ENCODE measurements at places on chromosomes 13 and 19. TPM values are rescaled to one million over a fixed set of nuclear protein-coding genes. Genes with fewer than 3 reads are reported as not detected.
A peak's percentile ranks its signal among the peaks of the same experiment; 100 is the strongest.

DNA sequence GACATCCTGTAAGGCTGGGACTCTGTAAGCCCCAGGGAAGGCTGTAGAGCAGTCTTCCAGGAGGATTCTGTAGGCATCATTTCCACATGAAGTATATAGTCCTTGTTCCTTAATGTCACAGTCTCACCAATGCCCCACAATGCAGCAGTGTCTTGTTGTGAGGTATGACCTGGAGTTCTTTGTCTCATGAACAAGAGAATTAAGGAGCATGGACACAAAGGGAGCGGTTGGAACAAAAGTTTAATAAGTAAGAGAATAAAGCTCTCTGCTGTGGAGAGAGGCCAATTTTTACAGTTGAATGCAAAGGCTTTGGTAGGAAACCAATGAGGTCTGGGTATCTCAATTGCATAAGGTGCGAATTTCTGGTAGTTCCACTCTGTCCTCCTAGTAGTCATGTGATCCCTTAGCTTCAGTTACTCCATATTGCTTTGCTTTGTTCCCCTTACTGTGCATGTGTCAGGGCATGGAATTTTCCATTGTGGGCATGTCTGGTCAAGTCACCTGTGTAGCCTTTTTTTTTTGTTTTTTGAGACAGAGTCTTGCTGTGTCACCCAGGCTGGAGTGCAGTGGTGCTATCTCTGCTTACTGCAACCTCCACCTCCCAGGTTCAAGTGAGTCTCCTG, 124.3 kb upstream of the TMTC4 start:
- no peak for DNase-seq

DNA sequence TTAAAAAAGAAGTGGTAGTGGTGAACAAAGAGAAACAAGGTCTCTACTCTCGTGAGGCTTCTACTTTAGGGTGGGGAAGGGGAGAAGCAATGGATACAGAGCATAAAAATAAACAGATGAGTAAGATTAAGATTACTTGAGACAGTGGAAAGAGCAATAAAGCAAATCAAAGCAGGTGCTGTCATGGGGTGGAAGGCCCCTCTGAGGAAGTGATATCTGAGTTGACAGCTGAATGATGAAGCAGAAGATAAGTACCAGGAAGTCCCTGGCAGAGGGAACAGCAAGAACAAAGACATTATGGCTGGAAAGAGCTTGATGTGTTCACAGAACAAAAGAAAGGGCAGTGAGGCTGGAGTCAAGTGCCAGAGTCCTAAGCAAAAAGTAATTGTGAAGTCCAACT, 221.8 kb downstream of the ENOX1 start:
- no peak for DNase-seq

GRCh38 chr13:30832845-30833332, 73.2 kb upstream of the MEDAG start:
- no peak for DNase-seq

DNA sequence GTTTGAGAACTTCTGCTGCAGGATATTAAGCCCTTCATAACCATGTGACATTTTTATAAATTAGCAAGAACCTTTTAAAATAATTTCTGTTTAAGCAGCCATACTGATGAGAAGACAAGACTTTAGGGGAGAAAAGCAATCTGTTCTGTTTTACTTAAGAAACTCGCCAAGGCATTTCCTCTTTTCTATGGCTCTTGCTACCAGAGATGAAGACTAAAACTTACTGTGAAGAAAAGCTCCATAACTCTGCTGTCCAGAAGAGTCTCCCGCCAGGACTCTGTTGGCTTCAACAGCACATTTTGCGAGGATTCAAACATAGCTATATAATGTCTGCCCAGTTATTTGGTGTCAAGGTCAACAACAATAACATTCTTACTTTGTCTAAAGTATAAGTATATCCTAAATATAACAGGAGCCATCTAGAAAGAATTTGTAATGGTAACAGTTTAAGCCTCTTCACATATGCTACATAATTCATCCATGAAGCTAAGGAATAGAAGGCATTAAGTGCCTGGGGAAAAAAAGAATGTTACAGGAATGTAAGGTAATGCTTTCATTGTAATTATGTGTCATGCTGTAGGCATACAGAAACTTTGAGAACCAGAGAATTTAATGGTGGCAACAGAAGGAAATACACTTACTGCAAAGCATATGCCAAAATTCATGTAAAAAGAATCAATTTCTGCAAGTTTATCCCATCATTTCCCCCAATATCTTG, 53.2 kb upstream of the EEF1AKMT1 start:
- DNase-seq, result no peak

DNA sequence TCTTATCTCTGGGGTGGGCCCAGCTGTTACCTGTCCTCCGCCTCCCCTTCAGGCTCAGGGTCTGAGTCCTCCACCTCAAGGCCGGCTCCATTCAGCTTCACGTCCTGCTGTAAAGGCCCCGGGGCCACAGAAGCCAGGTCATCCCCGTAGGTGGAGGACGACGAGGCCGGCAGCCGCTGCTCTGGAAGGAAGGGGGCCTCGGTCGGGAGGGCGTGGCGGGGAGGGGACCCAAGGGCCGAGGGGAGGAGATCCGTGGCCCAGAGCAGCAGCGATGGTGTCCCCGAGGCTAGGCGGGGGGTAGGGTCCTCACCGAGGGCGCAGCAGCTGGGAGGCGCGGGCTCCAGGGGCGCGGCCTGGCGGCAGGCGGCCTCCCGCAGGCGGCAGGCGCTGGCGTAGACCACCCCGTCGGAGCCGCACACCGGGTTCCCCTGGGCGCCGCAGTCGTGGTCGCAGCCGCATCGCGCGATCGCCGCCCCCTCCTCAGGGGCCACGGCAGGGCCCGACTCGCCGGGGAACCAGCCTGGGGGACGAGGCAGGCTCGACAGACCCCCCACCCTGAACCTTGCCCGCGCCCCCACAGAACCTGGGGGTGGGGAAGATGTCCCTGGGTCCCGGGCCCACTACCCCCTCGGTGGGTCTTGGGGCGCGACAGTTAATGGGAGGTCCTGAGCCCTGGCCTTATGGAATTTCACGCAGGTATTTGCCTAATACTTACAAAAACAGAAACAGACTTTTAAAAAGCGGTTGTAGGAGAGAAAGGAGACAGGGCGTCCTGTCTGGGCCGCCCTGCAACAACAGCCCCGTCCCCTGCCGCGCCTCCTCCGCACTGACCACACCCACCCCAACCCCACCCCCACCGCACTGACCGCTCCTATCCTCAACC, 7.6 kb downstream of the F2RL3 start:
- DNase-seq, result peak; percentile 73

GRCh38 chr13:36954542-36954941, 34.5 kb upstream of the SMAD9 start:
- DNase-seq, result no peak

GRCh38 chr13:95385798-95386197, 84.5 kb upstream of the ABCC4 start:
- no peak for DNase-seq

DNA sequence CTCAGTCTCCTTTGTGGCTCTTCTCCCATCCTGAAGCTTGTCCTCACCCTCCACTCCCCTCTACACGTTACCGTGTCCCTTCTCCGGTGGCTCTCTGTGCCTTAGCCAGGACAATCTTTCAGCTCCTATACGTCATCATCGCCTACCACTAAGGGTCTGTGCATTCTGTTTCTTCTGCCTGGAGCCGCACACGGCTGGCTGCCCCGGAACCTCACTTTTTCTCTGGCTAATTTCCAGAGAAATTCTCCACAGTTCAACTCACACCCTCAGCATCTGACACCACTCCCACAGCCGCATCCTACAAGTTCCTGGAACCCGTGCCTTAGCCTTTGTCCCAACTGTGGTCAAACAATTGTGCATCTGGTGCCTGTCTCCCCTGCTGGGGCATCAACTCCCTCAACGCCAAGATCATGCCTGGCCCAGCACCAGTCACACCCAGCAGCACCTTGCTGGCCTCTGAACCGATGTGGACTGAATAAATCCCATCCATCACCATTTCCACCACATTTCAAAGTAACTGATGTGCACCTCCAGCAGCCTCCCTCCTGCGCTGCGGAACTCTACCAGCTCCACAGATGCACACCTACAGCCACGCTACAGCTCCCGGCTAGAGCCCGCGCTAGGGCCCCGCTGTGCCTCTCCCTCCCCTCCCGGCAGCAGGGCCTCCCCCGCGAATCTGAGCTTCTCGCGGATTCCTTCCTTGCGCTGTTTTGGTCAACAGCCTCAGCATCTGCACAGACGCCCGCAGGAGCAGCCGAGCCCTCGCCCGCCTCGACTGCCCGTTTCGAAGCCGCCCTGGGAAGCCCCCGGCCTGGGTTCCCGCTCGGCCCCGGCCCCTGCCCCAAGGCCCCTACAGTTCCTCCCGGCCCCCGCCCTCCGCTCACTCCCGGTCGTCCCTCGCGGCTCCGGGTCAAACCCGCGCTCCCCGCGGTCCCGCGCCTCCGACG, 689 bp downstream of the DCUN1D2 start:
- peak; percentile 76 for DNase-seq

DNA sequence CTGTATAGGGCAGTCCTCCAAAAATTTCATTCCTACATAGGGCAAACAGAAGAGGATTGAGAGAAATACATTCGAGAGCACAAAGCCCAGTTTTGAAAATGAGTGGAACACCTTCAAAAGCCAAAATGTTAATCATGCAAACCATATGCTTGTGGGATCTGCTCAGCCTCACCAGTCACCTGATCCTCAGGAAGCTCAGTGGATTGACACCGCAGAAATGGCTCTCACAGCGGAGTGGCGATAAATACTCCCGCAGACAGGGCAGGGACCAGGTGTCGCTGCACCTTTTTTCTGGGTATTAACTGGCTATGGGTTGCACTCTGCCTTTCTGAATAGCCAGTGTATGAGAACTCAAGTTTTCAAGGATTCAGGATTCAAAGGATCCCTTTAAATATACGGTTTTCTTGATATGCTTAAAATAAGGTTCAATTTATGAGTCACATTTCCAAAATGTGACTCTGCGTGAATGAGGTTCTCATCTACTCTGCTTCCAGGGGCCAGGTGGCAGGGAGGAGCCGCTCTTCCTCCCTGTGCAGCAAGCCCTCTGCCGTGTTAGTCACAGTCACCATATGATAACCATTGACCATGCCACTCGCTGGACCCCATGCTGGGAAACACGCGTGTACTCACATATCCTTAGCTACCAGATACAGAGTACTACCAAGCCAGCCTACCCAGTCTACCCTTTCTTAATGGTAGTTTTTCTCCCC, 18.3 kb upstream of the DHRS12 start:
- no peak for DNase-seq

GRCh38 chr19:12730064-12730463, 4.4 kb downstream of the TRIR start:
- no peak for DNase-seq

- no peak for DNase-seq
Observed at GRCh38 chr13:97758317-97758716, 195.2 kb upstream of the IPO5 start.

- DNase-seq, result no peak
Observed at GRCh38 chr13:111908981-111909380, 158.0 kb upstream of the SOX1 start.

- DNase-seq, result no peak
Observed at GRCh38 chr13:94608586-94608985, 6.9 kb downstream of the GPR180 start.

- DNase-seq, result no peak
Observed at GRCh38 chr13:109999659-110000533, 213.5 kb upstream of the IRS2 start.

- DNase-seq, result no peak
Observed at GRCh38 chr13:71503781-71504180, 363.2 kb downstream of the DACH1 start.

DNA sequence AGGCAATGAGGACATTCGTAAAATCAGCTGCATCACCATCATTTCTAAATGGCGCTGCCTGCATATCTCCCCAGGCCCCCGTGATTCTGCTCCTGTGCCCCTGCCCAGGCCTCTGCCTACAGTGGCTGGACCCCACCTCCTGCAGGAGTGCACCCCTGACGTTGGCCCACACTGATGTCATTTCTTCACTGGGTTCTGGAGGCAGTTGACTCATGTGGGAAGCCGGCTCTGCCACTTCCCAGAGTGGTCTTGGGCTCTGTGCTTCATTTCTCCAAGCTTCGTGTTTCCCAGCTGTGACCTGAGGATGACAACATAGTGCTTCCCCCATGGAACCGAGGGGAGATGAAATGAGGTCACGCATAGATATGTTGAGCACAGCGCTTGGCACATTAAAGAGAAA, 19.9 kb downstream of the CCNE1 start:
- peak; percentile 19 for DNase-seq

- no peak for DNase-seq
Observed at GRCh38 chr19:883661-884211, 9.3 kb downstream of the MED16 start.

GRCh38 chr19:39878398-39878797, 32.2 kb upstream of the FBL start:
- DNase-seq, result no peak

DNA sequence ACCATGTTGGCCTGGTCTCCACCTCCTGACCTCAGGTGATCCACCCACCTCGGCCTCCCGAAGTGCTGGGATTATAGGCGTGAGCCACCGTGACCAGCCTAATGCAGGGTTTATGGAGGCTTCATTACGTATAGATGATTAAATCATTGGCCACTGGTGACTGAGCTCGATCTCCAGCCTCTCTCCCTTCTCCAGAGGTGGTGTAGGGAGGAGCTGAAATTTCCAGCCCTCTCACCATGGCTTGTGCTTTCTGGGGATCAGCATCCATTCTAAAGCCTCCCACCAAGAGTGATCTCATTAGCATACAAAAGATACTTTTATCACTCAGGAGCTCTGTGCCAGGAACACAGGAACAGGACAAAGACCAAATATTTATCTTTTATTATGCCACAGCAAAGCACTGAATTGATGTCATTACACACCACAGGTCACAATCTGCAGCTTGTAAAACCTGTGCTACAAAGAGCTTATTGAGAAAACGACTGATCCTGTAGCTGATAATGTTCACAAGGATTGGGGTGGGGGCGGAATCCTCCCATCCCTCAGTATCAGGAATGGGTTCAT, 32.4 kb downstream of the RHPN2 start:
- DNase-seq, result no peak

GRCh38 chr19:17450264-17451075, 2.0 kb upstream of the TMEM221 start:
- no peak for DNase-seq

DNA sequence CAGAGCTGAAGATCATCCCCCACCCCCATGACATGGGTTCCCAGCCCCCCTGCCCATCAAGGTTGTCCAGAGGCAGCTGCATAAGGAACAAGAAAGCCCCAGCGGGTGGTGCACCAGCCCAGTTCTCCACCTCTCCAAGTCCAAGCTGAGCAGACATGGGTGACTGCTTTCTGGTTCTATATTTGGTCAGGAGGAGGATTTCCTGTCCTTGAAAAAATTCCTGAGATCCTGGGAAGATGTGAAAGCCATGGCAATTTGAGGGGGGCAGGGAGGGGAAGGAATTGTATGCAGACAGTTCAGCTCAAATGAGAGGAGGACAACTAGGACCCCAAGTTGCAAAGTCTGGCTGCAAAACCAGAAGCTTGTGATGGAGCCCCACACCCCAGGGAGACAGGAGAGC, 55.4 kb upstream of the ADGRE5 start:
- DNase-seq, result no peak

GRCh38 chr19:29516821-29517395, 8.9 kb upstream of the VSTM2B start:
- no peak for DNase-seq

- DNase-seq, result no peak
Observed at GRCh38 chr19:7550169-7550770, 14.8 kb downstream of the PNPLA6 start.

Gene AXL
- total RNA-seq, result 65.8 TPM

Gene ZNF730
- 1.8 TPM for total RNA-seq
